ENCODE measurements at places on chromosomes 1 and 21. TPM values are rescaled to one million over a fixed set of nuclear protein-coding genes. Genes with fewer than 3 reads are reported as not detected.

The CR1L gene
- total RNA-seq, result 0.12 TPM

The FASLG gene
- 0.25 TPM for total RNA-seq

The RNF207 gene
- total RNA-seq, result 14.1 TPM

The RBM34 gene
- 25.2 TPM for total RNA-seq

The NTRK1 gene
- total RNA-seq, result not detected

The LMOD1 gene
- total RNA-seq, result 3.5 TPM

The PRKAB2 gene
- total RNA-seq, result 54.0 TPM

The SLC6A9 gene
- total RNA-seq, result 1.9 TPM

The ADAMTS5 gene
- total RNA-seq, result 0.49 TPM

The AQP10 gene
- not detected for total RNA-seq

The PLA2G2D gene
- total RNA-seq, result not detected

The EDARADD gene
- 0.59 TPM for total RNA-seq

The FMN2 gene
- total RNA-seq, result not detected

The ATP1B1 gene
- 78.5 TPM for total RNA-seq

The OR10J1 gene
- total RNA-seq, result not detected

The AMY1B gene
- not detected for total RNA-seq
